ENCODE measurements at places on chromosomes 12 and 14.

DNA sequence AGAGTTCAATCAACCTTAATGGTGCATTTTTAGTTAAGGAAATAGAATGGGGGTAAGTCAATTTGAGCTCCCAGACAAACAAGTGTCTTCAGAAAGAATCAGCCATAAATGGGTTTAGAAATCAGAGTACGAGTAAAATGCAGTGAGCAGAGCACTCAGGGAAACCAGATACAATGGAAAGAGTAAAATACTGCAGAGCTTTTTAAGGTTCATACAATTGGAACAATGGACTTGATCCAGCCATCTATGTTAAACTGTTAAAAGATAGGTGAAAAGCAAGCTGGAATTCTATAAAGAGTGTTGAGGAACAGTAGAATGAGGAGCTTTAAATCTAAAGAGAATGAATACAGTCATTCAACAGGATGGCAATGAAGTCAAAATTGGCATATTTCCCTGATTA, 23.8 kb upstream of the PCNX4 start:
- no peak for DNase-seq

- no peak for DNase-seq
Observed at GRCh38 chr14:28676479-28676878, 90.1 kb upstream of the FOXG1 start.

GRCh38 chr12:120817559-120818330, 86.4 kb downstream of the SPPL3 start:
- no peak for DNase-seq

- DNase-seq: no peak
Observed at GRCh38 chr12:119500209-119500608, 93.4 kb upstream of the TMEM233 start.

DNA sequence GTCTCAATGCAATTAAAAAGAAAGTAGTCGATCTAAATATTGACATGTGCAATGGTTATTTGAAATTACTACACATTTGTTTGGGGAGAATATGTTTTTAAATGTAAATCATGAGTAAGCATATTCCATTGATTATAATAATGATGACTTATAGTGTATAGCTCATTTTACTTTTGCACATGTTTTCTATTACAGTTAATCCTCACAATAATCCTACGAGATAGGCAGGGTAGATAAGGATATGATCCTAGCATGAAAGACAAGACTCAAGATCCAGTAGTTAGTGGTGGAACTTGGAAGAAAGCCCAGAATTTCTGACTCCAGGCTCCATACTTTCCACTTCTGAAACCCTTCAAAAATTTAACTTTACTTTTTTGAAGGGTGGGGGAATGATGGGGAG, 94.0 kb downstream of the NAV3 start:
- DNase-seq: no peak

DNA sequence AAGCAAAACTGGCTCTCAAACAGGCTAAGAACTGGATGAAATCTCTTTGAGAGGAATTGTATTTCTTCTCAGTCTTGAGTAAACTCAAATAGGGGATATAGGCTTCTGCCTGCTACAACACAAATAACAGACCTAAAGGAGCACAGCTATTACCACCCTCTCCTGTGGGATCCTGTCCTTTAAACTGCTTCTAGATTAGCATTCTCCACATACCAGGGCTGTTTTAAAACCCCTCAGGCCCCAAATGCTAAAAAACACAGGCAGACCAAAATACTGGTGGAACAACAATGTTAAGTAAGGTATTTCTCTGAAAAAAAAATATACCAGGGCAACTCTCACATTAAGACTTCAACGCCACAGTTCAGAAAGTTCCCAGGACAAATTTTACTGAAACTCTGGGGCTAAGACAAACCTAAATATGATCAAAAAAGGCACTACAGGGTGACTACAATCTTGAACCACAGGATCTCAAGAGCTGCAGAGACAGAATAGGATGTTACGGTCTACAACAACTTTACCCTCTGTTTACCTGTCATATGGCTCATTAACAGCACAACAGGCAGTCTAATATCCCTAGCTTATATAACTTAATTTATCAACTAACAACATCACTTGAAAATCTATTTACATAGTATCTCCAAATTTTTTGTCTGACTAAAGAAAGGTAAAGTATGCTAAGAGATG, 7.2 kb downstream of the CPNE8 start:
- no peak for DNase-seq

DNA sequence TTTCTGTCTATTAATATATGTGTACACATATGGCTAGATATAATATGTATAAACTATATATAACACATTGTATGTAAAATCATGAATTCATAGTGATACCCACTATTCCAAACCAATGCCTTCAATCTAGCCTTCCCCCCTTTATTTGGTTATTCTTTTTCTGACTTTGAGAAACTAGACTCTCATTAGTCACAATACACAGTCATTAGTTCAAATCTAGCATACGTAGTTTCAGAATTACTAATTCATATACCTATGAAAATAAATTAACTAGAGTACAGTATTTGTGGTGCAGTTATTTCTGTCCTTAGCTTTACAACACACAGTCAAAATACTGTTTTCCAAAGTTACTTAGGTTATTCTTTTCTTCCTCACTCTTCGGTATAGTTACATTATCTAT, 268.2 kb downstream of the DPF3 start:
- no peak for DNase-seq

GRCh38 chr12:123427036-123427769, 9.3 kb downstream of the RILPL2 start:
- DNase-seq: no peak

- DNase-seq: no peak
Observed at GRCh38 chr12:108594323-108594903, 3.5 kb downstream of the TMEM119 start.

- DNase-seq: no peak
Observed at GRCh38 chr12:103197725-103198388, 240.4 kb downstream of the ASCL1 start.

DNA sequence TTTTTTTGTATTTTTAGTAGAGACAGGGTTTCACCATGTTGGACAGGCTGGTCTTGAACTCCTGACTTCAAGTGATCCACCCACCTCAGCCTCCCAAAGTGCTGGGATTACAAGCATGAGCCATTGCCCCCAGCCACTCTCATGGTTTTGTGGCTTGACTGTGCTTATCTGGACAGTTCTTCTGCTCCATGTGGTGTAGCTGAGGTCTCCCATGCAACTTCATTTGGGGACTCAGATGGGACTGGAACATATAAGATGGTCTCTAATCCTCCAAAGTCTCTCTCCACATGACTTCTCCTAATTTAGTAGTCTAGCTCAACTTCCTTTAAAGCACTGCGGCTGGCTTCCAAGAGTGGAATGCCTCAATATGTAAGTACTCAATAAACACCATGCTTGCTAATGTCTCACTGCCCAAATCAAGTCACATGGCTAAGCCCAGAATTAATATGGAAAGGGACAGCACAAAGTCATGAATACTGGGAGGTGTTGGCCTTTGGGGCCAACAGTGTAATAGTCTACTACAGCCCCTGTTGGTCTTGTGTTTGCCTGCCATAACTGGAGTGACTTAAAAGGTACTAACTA, 7.4 kb downstream of the INHBC start:
- no peak for DNase-seq

DNA sequence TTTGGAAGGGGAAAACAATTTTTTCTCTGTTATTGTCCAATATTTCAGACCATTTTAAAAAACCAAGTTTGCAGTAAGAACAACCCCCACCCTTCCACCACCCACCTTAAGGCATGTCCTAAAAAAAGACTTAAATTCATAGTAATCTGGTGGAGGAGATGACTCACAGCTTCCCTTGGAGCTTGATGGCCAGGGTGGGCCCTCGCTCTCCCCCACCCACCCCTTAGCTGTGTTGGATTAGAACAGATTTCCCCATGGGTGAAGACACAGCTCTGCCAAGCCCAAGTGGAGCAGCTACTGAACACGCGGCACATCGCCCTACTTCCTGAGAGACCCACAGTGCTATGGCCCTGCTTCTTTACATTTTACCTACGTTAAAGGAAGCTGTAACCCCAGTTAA, 140.3 kb downstream of the GCH1 start:
- DNase-seq: no peak

- no peak for DNase-seq
Observed at GRCh38 chr14:101600891-101601605, 39.8 kb downstream of the DIO3 start.

DNA sequence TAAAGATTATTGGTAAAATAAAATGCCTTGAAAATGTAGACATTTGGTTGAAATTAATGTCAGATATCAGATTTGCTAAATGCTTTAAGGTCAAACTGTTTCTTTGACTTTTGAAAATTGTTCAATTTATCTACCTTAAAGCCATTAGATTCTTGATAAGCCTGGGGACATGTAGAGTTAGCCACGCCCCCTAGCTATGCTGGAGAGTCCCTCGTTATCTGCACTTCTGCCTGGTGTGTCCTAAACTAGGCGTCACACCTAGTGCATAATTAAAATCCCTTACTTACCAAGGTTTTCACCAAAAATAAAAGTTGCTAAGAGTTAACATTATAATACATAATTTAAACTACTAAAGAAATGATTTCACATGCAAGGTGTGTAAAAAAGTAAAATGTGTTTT, 79.5 kb downstream of the EGLN3 start:
- DNase-seq: no peak

DNA sequence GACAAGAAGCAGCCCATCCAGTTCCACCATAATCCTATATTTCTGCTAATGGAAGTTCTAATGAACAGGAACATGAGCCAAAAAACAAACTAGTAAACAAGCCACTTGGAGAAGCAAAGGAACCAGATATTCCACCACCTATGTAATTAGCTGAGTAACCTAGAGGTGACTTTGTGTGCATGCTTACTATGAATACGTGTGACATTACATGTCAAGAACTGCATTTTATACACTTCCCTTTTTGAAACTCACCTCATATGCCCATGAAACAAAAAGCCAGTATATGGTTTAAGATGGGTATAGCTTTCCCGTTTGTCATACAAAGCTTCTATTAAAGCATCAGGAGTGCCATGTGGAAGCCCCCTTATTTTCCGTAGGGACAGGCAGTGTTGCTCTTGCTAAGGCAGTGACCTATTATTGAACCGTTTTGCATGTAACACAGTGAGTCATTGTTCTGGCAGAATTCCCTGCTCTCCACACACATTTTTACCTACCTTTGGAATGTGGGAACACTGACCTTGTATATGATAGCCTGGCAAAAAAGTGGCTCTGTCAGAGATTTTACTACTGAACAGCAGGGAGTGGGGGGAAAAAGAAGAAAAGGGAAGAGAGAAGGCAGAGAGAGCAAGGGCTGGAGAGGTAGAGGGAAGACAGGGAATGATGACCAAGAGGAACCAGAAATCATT, 34.8 kb upstream of the FRMD6 start:
- no peak for DNase-seq

GRCh38 chr12:57548488-57548887, 1.4 kb upstream of the KIF5A start:
- DNase-seq: no peak

GRCh38 chr12:24411948-24412347, 462.5 kb upstream of the SOX5 start:
- DNase-seq: no peak

DNA sequence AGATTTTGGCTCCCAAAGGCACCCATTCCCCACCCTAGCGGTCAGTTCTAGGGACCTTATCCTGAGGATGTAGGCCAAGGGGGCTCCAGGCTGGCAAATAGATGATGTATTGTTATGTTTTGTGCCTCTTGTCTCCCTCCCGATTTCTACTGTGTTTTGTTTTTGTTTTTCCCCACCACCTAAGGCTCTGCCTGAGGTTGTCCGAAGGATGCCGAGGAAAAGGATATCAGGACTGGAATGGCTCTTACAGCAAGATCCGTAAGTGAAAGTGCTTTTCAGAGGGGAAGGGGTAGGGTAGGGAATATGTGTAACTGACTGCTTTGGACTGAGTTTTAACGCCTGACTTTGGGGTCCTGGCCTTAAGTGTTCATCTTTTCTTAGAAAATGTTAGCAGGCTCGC, 6.6 kb downstream of the FOXG1 start:
- DNase-seq: no peak

DNA sequence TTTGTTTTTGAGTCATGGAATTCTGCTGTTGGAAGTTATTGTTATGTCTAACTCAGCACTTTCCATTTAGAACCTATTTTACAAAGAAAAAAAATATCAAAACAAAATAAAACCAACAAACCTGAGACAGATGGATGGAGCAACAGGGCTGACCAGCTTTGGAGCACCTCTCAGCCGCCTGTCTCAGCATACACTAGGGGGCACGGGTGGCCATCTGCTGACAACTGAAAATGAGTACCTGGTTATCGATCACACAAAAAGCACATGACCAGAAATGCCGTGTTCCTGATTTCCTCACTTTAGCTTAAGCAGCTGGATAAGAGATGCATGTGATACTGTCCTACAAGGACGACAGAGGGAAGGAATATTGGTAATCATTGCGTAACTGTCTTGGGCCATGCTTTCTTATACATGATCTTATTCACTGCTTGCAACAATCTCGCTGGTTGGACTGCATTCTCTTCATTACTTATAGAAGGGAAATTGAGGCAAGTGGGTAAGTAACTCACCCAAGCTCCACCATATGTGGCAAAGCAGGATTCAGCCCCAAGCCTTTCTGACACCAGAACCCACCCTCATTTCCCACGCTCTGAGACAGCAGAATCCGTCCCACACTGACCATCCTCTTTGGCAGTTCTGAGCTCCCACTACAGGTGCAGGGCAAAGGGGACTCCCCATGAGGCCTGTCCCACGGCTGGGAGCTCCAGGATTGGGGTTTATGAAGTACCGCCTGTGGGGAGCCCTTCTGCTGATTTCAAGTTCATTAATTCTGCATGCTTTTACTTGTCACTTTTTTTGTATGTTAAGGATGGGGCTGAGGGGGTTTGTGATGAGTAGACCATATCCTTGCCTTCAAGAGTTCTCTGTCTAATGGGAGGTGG, 43.5 kb downstream of the C14orf132 start:
- no peak for DNase-seq

DNA sequence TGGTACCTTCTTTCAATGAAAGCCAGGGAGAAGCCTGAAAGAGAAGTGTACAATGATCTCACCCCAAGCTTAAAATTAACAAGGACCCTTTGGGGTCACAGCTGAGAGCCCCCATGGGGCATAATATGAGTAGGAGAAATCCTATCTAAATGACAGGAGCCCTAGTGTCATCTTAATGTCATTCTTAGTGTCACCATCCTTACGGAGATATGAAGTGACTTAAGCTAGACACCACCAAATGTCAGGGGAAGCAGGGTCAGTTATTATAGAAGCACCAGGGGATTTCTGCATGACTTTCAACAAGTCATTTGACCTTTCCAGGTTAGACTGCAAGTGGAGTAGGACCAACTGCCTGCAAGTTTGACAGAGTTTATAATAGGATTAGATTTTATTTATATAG, 28.9 kb upstream of the STON2 start:
- DNase-seq: no peak

DNA sequence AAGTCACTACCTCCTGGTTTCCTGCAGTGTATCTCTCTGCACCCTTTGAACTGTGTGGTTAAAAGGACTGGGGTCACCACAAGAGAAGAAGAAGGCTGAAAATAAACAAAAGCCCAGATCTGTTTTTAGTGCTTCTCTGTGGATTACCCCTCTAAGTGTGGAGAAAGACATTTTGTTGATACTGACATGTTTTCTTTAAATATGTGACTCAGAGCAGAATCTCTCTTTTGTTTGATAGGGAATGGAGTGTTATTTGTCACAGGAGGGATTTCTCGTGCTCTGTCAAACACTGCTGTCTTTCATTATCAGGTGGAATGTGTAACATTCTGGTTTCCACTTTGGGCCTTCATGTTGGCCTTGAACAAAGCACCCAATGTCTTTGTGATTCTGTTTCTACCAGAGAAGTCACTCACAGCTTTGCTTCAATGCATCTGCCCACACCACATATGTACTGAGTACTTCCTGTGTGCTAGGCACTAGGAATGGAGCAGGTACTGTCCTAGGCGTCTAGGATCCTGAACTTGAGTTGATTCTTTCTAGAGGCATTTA, 82.1 kb downstream of the PLXNC1 start:
- no peak for DNase-seq

GRCh38 chr12:4866299-4866698, 43.4 kb upstream of the KCNA1 start:
- DNase-seq: no peak
